Hematopoietic multipotent progenitor cell treated with erythropoietin and hydrocortisone succinate and interleukin-3 and kit ligand, for 4 days (in vitro differentiated cells): ENCODE measurements at places on chromosomes 16 and 17.

DNA sequence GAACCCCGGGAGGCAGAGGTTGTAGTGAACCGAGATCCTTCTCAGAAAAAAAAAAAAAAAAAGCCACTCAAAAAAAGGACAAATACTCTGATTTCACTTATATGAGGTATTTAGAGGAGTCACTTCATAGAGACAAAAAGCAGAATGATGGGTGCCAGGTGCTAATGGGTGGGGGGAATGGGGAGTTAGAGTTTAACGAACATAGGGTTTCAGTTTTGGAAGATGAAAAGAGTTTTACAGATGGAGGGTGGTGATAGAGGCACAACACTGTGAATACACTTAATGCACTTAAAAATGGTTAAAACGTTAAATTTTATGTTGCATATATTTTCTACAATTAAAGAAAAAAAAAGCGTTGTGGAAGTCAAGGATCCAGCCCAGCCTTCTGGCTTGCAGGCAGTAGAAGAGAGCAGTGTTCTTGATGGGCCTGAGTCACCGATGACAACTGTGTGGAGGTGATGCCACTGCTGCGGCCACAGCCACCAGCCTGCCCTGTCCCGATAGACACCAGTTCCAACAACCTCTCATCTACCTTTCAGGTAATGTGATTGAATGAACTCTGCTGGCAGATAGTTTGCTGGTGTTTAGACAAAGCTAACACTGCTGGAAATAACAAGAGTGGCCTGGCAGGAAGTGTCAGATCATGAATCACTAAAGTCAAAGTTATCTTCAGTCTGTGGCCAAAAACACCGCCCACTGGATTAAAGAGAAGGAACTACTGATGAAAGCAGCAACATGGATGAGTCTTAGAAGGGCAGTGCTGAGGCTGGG lies 49.9 kb upstream of the COX10 start:
- peak; percentile 75 for DNase-seq

- DNase-seq, result no peak
Measured at GRCh38 chr16:30963925-30964511, 6.5 kb downstream of the SETD1A start.

DNA sequence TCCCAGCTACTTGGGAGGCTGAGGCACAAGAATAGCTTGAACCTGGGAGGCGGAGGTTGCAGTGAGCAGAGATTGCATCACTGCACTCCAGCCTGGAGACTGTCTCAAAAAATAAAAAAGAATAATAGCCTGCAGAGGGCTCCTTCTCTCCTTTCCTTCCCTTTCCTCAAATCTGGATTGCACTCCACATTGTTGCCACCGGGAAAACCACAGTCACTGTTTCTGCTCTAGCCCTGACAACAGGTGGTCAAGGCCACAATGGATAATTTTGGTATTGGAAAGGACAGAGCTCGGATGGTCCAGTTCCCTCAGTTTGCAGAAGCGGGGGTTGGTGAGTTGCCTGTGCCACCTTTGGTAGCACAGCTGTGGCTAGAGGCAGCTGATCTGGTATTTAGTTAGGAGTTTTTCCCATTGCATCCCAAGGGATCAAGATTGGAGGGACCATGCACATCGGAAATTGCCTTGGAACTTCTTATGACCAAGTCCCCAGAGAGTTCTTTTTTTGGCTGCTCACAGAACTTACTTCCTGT lies 44.7 kb upstream of the PRSS54 start:
- DNase-seq, result no peak

- no peak for DNase-seq
Measured at GRCh38 chr16:3012246-3012645, 477 bp upstream of the CLDN9 start.

GRCh38 chr16:67028696-67029253 lies at the start of gene CBFB:
CBFB (plus strand) TSS chr16:67029149; CDS start chr16:67029408, 259 bp downstream.
- DNase-seq, result peak; percentile 97

- peak; percentile 74 for DNase-seq
Measured at GRCh38 chr16:8850279-8850885, 18.4 kb downstream of the CARHSP1 start.

GRCh38 chr16:59170099-59170712 lies 436.1 kb upstream of the GOT2 start:
- DNase-seq, result peak; percentile 3

- no peak for DNase-seq
Measured at GRCh38 chr17:41377546-41377945, 4.6 kb downstream of the KRT34 start.

- DNase-seq, result no peak
Measured at GRCh38 chr17:12230481-12231354, 210.0 kb downstream of the MAP2K4 start.
